Lung microvascular endothelial cell (primary cell): ENCODE measurements at places on chromosomes 2 and 18.
A peak's percentile ranks its signal among the peaks of the same experiment; 100 is the strongest.

DNA sequence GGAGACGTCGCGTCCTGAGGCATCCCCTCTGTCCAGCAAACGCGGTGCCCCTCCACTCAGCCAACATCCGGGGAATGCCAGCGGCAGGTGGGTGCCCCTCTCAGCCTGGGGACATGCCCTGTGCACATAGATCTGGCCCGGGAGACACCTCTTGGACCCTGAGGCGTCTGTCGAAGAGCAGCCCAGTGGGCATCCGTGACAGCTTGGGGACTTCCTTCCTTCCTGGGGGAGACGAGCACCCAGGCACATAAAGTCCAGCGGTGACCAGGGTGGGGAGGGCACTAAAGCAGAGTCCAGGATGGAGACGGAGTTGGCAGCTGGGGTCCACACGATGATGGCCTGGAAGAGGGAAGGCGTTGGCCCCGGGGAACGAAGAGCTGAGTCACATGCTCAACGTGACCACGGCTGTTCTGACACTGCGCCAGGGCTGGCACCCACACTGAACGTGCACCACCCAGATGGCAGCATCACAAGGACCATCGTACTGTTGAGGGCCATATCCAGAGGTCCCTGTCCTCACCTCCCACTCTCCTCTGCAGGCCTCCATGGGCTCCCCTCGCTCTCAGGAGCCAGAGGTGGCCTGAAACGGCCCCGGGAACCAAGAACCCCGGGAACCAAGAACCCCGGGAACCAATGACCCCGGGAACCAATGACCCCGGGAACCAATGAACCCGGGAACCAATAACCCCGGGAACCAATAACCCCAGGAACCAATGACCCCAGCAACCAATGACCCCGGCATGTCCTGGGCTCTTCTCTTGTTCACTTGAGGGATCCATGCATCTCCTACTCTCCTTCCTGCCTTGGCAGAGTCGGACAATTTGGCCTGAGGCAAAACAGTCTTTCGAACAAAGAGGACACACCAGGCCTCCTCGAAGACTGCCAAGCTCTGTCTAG, 22.6 kb downstream of the HDAC4 start:
- no peak for DNase-seq

DNA sequence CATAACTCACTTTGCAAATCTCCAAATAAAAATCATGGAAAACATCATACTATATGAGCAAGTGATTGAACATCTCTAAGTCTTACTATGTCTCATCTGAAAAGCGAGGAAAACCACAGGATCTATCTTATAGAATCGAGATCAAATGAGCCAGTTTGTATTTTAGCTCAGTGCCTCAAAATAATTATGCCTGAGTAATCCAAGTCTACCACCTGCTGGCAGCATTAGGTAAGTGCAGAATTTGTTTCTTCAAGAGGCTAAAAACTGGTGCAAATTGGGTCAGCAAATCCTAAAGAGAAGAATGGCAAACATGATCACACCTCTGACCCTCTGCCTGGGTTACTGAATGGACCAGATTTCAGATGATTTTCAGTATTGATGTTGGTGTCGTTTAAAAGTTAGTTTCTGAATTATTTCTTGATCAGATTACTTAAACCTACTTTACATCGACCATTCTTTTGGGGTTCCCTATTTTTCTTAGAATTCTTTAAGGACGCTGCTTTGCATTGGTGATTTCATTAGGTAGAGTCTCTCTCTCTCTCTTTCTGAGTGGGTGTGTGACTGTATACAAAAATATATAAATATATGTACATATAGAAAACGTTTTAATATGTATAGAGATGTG, 12.7 kb upstream of the FHOD3 start:
- DNase-seq = peak; percentile 79

DNA sequence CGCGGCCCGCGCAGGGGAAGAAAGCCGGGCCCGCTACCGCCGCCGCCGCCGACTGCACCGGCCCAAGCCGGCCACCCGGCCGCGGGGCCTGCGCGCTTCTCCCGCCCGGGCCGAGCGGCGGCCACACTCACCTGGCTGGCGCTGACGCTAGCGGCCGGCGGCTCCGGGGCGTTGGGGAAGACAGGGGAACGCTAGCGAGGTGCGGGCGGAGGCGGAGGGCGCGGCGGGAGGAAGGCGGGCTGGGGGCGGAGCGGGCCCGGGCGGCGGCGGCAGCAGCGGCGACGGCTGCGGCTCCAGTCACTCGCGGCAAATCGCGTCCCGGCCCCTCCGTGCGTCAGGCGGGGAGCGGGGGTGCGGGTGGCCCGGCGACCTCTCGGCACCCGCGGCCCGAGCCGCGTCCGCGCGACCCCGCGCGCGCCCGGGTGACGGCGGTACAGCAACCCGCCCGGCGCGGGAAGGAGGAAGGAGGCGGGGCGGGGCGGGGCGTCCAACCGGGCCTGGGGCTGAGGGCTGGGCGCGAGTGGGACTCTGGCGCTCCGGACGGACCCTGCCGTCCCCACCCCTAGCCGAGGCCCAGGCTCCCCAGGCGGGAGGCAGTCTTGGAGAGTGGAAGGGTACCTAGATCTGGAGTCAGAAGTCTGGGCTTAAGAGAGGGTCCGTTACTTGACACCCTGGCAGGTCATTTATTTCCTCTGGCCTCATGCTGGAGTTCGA, at the start of gene SESTD1:
SESTD1 (minus strand) TSS at position 465 of the 714 bp plus-strand sequence. CDS start 72,991 bp downstream, outside the sequence.
- peak; percentile 64 for DNase-seq

DNA sequence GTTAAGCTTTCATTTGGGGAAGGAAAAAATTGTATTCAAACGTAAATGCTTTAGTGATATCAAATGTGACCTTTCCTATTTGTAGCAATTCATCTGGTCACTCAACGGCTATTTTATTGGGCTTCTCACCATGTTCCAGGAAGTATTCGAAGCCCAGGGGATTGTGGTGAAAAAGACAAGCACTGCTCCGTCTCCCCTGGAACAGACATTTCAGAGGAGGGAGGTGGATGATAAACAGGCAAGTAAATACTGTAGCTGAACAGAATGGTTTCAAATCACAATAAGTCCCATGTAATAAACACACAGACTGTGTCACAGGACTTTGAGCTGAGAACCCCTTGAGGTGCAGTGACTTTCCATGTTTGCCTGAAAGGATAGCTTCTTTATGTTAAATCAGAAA, 464.7 kb upstream of the HNRNPA3 start:
- DNase-seq = no peak

DNA sequence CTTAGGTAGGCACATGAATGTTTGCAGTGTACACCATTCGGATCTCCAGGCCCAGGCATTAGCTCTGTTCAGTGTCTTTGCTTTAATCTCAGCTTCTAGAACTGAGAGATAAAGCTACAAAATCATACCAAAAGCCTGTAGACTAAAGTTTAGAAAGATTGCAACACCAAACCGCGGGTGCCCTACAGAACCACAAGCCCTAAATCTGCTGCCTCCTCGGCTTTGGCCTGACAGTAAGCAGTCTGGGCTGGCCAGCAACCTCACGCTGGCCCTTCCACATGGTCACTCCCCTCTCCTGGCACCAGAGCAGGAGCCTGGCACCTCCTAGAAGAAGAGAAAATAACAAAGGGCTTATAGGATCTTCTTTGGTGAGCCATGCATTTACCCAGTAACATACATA, 8.9 kb upstream of the OSR1 start:
- DNase-seq = no peak

GRCh38 chr18:57801761-57802212, 1.3 kb downstream of the ATP8B1 start:
- peak; percentile 70 for DNase-seq

DNA sequence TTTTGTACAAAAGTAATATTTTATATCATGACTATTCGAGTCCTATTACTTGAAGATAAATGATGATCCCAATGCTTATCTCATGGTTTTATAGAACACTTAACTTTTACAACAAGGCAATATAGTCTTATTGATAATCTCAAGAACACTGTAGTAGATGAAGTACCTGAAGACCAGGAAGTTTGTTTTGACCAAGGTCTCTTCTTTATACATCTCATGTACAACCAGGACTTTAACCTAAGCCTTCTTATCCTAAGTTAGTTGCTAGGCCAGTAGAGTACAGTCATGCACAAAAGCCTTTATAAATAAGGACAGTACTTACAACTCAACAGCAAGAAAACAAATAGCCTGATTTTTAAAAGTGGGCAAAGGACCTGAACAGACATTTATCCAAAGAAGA, 147.7 kb upstream of the NOSTRIN start:
- no peak for DNase-seq

DNA sequence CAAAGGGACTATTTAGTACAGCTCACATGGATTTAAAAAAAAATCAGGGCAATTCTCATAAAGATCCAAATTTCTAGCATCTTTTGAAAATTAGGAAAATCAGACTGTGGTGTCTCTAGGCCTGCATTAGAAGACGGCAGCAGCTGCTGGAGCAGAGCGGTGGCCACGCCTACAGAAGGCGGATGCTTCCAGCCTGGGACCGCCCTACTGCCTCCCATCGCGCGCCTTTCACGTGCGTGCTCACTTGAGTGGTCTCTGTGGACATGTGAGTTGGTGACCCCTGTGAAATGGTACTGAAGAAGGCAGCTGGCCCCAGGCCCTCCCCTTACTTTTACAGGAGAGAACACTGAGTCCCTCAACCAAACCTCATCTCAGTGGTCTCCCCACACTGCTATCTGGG, 15.2 kb upstream of the ZFP36L2 start:
- no peak for DNase-seq

- DNase-seq = peak; percentile 90
Observed at GRCh38 chr2:176187899-176188773, at the start of gene HOXD1. TSS of gene HOXD1 (plus strand) at chr2:176188668. CDS start at chr2:176188802, 134 bp downstream.

GRCh38 chr2:204638471-204639194, 93.4 kb downstream of the PARD3B start:
- no peak for DNase-seq
